ENCODE measurements at places on chromosomes 16 and 17.
A peak's percentile ranks its signal among the peaks of the same experiment; 100 is the strongest.

DNA sequence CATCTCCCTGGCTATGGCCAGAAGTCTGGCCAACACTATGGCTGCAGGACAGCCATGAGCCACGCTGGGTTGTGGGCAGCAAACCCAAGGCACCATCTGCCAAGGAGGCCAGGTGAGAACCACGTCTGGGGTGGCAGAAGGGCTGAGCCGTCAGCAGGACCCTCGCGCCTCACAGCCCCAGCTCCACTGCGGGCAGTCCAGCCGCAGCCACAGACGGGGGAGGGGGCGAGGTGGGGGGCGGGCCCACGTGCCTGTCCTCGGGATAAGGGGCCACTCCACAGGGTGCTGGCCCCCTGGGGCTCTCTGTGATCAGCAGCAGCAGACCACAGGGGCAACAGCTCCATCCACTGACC lies 6.5 kb upstream of the BAIAP2 start:
- H3K4me3 ChIP-seq, result no peak overlapping the region
- no peaks in the 10 kb centered on the region for H3K4me1 ChIP-seq
- no peak for DNase-seq

DNA sequence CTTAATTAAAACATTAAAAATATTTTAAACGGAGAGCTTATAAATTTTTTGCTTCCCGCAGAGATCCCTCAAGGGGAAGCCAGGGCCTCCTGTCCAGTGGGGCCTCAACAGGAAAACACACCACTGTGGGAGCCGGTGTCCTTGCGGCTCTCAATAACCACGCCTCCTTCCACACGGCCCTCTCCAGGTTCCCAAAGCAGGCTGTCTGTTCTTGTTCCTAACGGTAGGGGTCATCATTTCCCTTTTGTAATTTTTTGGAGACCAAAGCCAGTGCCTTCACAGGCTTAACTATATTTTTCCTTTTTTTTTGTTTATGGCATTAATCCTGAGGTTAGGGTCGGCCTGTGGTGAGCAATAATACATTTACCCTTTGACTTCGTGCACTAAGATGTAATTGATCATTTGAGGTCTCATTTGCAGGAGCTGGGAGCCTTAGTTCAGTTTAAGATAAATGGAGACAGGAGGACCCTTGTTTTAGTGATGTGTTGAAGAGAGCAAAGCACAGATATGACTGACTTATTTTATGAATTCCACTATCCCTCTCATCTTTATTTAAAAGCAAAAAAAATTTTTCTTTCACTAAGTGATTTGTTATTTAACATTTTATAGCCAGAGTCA lies 77.5 kb upstream of the N4BP1 start:
- H3K4me3 ChIP-seq, result no peak overlapping the region
- no peak for DNase-seq
- H3K27me3 ChIP-seq, result no peaks in the 10 kb centered on the region
- H3K4me1 ChIP-seq, result no peaks in the 10 kb centered on the region

- no peak overlapping the region for H3K27ac ChIP-seq
- no peaks in the 10 kb centered on the region for H3K4me1 ChIP-seq
- H3K4me3 ChIP-seq, result no peak overlapping the region
- DNase-seq, result no peak
Measured at GRCh38 chr17:74481621-74482020, 15.2 kb downstream of the CD300A start.

DNA sequence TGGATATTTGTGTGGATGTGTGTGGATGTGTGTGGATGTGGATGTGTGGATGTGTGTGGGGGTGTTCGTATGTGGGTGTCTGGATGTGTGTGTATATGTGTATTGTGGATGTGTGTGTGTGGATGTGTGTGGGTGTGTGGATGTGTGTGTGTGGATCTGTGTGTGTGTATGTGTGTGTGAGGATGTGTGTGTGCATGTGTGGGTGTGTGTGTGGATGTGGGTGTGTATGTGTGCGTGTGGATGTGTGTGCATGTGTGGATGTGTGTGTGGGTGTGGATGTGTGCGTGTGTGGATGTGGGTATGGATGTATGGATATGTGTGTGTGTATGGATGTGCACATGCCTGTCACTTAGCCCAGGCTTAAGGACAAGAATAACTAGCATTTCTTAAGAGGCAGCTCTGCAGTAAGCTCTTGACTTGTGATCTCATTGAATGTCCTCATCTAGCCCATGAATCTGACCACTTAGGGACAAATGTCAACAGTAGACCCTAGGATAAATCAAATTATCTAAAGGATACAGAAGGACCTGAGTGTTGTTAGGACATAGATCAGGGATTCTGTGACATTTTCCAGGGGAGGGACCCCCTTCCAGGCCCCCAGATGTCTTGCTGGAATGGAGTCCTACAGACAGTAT lies 83.5 kb downstream of the BMERB1 start:
- H3K27me3 ChIP-seq, result no peaks in the 10 kb centered on the region
- no peak overlapping the region for H3K27ac ChIP-seq
- H3K4me1 ChIP-seq, result peaks cover 16% of the 10 kb centered on the region
- H3K4me3 ChIP-seq, result no peak overlapping the region
- DNase-seq, result no peak

GRCh38 chr16:54106057-54106456 lies 180.5 kb downstream of the IRX3 start:
- H3K27ac ChIP-seq, result no peak overlapping the region
- H3K27me3 ChIP-seq, result no peaks in the 10 kb centered on the region
- DNase-seq, result no peak
- no peaks in the 10 kb centered on the region for H3K4me1 ChIP-seq
- no peaks in the 10 kb centered on the region for H3K36me3 ChIP-seq

DNA sequence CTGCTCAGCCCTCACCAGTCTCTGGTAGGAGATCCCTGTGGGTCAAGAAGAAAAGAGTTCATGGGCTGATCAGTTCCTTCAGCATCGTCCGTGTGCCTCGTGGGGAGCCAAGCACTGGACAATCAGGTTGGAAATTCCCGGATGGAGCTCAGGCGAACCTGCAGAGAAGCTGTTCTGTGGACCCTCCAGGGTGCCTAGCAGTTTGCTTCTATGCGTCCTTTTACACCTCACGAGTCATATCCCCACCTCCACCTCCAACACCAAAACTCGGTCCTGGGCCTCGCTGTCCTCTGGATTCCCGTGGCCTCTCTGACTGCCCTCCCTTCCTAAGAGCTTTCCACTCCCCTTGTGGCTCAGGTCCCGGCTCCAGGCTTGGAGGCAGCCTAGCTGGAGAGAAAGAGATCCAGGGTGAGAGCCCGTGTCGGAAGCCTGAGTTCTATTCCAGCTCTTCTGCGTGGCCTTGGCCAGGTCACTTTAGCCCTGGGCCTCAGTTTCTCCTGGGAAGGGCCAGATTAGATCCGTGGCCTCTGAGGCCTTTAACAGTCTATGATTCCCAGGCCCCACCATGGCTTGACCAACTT lies 26.2 kb upstream of the PIK3R6 start:
- H3K27ac ChIP-seq, result no peak overlapping the region
- no peak for DNase-seq
- H3K27me3 ChIP-seq, result peaks cover 12% of the 10 kb centered on the region
- peaks cover 4% of the 10 kb centered on the region for H3K4me1 ChIP-seq

DNA sequence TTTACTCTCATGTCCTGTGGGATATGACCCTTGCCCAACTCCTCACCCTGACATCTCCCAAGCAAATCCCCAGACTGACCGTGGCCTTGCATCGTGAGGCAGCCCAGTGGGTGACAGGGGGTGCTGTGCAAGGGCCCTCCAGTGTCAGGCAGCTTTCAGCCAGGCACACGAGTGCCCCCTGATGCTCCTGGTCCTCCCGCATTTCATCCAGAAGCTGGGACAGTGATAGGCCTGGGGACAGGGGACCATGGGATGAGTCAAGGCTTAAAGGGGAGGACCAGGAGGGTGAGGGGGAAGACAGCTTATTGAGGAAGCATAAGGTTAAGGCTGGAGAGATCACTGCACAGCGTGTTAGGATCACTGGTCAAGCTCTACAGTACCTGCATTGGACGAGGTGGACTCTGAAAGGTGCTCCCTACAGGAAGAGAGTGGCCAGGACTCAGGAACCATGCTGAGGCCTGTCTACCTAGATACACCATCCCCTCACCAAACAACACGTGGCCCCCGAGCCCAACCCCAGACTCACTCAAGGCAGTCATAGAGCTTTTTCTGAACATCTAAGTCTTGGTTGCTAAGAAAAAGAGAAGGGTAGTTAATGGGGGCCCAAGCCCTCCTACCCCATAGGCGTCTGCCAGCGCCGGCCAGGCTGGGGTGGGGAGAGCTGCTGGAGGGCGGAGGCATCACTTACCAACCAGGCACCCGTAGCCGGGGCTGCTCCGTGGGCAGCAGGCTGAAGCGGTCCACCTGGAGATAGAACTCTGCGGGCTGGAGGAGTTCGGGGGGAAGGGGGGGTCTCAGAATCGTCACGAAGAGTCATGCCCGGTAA lies 998 bp downstream of the ACD start:
- H3K4me1 ChIP-seq, result peaks cover 21% of the 10 kb centered on the region
- H3K27ac ChIP-seq, result peak overlapping the region; percentile 91
- DNase-seq, result no peak
- peak overlapping the region; percentile 68 for H3K4me3 ChIP-seq
- H3K36me3 ChIP-seq, result no peaks in the 10 kb centered on the region

DNA sequence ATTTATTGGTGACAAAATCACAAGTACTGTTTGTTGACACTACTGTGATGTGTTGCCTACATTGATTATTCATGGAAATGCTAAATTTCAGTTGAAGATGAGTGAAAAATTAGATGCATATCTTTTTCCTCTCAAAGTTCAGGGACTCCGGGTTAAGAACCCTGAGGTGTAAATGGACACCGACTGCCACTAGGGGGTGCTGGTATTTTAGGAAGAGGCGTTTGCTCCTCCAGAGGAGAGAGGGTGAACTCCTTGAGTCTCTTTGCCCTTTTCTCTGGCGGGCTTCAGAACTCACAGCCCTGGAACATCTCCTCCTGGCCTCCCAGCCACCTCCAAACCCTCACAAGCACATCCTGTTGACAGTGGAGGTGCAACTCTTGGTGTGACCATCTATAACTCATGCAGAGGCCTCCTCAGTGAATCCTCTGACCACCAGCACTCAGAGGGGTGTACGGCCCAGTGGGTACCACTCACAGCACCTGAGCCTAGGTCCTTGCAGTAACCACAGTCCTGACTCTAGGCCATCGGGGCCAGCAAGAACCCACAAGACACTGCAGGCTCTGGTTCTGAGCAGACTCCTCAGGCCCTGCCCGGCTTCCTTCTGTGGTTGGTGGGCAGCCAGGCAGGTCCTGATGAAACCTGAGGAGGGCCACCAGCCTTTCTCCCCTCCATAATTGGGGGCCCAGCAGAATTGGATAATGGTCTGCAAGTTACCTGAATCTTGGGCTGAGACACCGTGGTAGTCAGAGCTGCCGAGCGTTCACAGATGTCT lies 26.2 kb upstream of the PIK3R5 start:
- H3K27ac ChIP-seq, result no peak overlapping the region
- DNase-seq, result peak; percentile 64
- no peak overlapping the region for H3K4me3 ChIP-seq

DNA sequence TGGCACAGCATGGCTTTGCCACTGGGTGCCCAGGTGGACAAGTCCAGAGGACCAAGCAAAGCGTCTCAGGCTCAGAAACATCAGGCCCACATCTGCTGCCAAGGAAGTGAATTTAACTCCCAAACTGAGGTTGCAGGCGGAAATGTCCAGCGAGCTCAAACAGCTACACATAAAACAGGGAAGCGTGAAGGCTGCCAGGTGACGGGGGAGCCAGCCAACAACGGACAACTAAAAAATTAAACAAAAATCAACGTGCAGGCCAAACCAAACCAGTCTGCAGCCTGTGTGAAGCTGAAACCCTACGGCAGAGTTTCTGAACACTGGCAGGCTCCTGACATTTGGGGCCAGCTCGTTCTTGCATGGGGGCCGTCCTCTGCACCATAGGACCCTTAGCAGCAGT lies 2.5 kb downstream of the TK1 start:
- no peaks in the 10 kb centered on the region for H3K27me3 ChIP-seq
- H3K4me1 ChIP-seq, result no peaks in the 10 kb centered on the region
- DNase-seq, result no peak

DNA sequence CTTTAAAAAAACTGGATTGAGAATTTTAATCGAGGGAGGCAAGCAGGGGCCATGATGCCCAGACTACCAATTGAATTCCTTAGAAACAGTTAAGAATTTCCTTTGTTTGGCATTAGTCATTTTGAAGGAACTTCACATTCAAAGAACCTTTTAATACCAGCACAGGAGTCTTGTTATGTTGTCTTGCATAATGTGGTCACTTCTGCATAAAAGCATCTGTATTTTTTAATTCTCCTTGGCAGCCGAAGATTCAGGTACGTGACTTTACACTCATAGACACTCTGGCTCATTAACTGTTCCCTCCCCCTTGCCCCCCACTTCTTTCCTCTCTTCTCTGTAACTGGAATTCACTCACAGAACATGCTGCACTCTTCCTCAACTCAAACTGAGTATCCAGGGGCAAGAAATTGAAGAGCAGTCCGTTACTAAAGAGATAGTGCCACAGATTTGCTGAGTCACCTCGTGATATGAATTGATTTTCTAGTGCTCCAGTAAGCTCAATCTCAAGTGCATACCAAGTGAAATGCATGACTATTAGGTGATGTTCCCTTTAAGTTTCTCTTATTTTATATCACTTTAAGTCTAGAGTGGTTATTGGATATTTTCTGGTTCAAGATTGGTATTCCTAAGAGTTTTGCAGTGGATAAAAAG lies 572.2 kb upstream of the SOX9 start:
- DNase-seq, result no peak
- H3K27ac ChIP-seq, result no peak overlapping the region
- no peaks in the 10 kb centered on the region for H3K4me1 ChIP-seq
- H3K4me3 ChIP-seq, result no peak overlapping the region

DNA sequence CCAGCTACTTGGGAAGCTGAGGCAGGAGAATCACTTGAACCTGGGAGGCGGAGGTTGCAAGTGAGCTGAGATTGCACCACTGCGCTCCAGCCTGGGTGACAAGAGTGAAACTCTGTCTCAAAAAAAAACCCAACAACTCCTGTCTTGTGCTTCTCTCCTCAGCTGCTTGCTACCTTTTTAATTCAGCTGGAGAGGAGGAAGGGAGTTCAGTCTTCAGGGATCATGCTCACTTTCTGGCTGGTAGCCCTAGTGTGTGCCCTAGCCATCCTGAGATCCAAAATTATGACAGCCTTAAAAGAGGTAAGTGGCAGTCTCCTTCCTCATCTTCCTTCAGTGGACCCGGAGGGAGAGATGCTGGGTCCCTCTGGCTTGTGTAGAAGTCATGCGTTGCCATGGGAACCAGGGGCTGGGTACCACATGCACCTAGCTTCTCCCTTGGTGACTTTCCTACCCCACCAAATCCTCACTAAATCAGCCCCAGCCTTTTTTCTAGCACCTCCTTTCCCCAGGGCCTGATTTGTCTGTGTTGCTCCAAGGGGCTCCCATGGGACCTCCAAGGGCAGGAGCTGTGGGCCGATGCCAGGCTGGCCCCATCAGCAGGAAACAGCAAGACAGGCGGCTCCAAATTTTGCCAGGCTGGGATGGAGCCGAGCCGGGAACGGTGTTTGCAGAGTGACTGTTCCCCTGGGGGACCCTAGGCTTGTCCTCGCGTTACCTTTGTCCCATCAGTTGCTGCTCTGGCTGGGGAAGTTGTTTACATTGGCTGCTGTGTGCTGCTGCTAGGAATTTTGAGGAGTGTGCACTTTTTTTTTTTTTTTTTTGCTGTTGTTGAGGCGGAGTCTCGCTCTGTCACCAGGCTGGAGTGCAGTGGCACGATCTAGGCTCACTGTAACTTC lies 65.2 kb downstream of the ABCC1 start:
- H3K4me3 ChIP-seq, result no peak overlapping the region
- H3K4me1 ChIP-seq, result peaks cover 23% of the 10 kb centered on the region
- peak overlapping the region; percentile 54 for H3K27ac ChIP-seq
- DNase-seq, result peak; percentile 87
- H3K27me3 ChIP-seq, result no peaks in the 10 kb centered on the region

- no peak overlapping the region for H3K4me3 ChIP-seq
- no peaks in the 10 kb centered on the region for H3K27me3 ChIP-seq
- H3K36me3 ChIP-seq, result peaks cover 70% of the 10 kb centered on the region
- DNase-seq, result no peak
Measured at GRCh38 chr17:75020331-75021110, 8.1 kb downstream of the MRPL58 start.
